GM12892 (cell line): ENCODE measurements at places on chromosomes 4 and X.

DNA sequence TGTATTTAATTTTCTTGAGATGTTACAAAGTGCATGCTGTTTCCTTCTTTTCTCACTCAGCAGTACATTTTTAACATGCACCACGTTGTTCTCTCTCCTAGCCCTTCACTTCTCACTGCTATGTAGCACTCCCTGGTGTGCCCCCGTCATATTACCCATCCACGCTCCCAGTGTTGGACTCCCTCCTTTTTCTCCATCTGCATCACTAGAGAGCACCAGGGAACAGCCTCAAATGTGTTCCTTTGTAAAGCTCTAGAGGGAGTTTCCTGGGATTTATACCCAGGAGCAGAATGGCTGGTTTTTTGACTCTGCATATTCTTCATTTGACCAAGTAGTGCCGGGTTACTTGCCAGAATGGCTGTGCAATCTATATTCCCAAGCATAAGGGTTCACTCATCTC, 240.3 kb upstream of the ANXA3 start:
- DNase-seq, result no peak

GRCh38 chr4:101967697-101968346, 177.3 kb downstream of the BANK1 start:
- no peak for DNase-seq

DNA sequence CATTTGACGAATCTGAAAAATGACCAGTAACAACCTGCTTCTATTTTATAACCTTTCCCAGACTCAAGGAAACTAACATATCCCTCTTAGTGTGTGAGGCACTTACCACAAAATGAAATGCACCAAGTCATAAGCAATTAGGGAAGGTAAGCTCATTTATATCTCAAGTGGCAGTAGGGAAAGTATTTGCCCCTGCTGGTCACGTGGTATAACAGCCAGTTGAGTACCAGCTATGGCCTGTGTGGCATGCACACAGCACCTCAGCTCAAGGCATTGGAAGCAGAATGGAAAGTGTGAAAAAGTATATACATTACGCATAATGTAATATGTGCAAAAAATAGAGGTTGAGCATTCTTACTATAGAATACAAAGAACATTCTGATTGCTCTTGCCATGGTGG, 178.3 kb upstream of the GYPA start:
- DNase-seq, result no peak

GRCh38 chrX:53171356-53171755, 53.7 kb downstream of the KDM5C start:
- DNase-seq, result no peak

DNA sequence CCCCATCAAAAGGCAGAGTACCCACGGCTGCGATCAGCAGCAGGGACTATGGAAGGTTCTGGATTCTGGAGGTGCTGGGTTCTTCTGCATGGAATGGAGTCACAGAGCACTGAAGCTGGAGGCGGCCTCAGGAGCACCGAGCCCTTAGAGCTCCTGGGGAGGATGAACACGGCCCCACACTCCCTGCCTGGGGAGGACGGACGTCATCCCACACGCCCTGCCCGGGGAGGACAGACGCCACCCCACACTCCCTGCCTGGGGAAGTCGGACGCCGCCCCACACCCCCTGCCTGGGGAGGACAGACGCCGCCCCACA, 9.9 kb downstream of the LRPAP1 start:
- no peak for DNase-seq

DNA sequence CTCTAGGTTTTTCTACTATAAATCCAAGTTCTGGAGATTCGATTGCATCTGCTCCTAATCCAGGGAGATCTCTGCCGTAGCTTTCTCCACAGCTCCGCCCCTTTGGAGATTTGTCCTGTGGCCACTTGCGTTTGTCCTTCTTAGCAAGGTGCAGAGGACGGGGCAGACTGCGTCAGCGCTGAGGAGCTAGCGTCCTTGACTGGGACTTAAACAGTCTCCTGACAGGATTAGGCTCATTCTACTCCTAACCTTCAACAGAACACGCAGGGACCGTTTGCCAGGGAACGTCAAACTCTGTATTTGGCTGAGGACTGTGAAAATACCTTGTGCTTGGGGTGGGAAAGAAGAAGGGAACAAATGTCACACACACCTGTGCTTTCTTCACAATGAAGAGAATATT, 38.6 kb downstream of the SORBS2 start:
- DNase-seq, result no peak

GRCh38 chrX:11968991-11969390, 169.3 kb upstream of the FRMPD4 start:
- no peak for DNase-seq

- no peak for DNase-seq
These were observed 72.5 kb downstream of the EVC2 start for GRCh38 chr4:5635826-5636195.

- no peak for DNase-seq
These were observed 11.1 kb upstream of the TMEM156 start for GRCh38 chr4:39043058-39043860.

DNA sequence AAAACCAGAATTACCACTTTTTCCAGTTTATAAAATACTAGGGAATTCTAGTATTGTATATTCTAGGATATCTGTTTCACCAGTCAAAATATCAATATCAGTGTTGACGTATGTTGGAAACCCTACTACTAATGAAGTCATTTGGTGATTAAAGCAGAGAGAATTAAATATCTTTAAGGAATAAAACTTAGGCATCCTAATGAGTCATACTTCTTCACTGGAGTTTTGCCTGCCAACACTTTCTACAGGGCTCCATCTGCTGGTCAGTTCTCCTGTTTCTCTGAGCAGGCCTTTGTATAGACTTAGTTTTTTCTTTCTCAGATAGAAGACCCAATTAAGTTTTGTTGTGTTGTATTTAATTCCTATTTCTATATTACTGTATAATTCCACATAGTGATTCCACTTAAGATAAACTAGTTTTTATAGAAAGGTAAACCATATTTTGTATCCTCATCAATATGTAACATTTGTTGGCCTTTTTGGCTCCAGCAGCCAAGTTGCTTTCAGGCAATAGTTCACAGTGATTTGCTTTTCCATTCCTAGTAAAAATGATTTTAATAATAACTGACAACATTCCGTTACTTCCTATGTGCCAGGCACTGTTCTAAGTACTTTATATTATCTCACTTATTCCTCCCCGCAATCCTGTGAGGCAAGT, 3.5 kb downstream of the AP1AR start:
- no peak for DNase-seq

DNA sequence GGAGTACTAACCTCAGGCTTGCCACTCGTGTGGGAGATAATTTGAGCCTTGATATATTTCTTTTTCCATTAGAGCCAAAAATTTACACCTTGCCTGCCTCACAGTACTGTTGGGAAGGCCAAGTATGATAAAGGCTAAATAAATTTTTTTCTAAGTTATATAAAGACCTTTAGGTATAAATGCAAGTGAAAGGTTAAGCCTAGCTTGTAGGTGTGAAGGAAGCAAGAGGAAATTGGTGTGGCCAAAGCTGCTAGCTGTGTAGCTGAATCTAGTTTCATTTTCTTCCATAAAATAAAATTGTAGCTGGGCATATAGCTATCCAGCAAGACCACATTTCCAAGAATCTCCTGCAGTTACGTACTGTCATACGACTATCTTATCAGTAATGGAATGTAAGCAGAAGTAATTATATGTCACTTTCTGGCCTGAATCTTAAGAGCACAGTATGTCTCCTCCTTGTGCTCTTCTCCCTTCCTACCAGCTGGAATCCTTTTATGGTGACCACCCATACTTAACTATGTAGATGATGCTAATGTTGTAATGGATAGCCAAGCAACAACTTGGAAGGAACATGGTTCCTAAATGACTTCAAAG, 14.3 kb upstream of the GABRE start:
- no peak for DNase-seq

DNA sequence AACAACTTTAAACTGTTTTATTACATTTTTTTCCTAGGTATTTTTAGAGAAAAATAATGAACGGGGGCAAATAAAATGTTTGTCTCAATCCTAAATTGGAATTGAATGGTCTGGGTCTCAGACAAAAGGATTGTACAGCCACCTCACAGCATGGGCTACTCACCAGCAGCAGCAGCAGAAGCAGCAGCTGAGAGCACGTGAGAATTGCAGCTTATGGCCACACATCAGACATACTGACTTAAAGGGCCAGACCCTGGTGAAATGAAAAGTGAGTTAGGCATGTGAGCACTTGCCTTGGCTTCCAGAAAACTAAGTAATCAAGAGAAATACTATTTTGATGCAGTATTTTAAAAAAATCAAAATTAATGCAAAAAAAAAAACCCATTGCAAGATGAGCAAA, 56.6 kb downstream of the AASDH start:
- DNase-seq, result no peak

DNA sequence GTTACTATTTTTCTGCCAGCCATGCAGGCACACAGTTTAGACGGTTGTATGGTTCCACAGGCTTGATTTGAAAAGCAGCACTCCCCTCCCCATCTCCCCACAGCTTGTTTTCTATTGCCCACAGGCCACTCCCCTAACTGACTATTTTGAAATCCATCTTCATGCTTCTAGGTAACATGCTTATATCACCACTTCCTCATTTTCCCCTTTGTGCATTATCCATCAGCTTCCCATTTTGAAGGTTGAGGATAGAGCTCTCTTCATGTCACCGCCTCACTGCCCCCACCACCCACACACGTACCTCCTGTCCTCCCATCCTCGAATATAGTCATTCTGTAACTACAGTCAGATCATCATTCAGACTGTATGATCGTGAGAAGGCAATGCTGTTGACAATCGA, 224.7 kb downstream of the MID1 start:
- DNase-seq, result no peak

GRCh38 chr4:5168891-5169290, 117.6 kb downstream of the STK32B start:
- no peak for DNase-seq

DNA sequence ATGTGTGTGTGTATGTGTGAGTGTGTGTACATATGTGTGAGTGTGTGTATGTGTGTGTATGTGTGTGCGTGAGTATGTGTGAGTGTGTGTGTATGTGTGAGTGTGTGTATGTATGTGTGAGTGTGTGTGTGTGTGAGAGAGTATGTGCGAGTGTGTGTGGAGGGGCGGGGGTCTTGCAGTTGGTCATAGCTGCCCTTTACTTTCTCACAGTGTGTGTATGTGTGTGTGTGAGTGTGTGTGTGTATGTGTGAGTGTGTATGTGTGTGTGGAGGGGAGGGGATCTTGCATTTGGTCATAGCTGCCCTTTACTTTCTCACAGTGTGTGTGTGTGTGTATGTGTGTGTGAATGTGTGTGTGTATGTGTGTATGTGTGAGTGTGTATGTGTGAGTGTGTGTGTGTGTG, 74.8 kb upstream of the ENPP6 start:
- no peak for DNase-seq

GRCh38 chr4:2320152-2320551, 58.2 kb upstream of the MXD4 start:
- DNase-seq, result no peak

DNA sequence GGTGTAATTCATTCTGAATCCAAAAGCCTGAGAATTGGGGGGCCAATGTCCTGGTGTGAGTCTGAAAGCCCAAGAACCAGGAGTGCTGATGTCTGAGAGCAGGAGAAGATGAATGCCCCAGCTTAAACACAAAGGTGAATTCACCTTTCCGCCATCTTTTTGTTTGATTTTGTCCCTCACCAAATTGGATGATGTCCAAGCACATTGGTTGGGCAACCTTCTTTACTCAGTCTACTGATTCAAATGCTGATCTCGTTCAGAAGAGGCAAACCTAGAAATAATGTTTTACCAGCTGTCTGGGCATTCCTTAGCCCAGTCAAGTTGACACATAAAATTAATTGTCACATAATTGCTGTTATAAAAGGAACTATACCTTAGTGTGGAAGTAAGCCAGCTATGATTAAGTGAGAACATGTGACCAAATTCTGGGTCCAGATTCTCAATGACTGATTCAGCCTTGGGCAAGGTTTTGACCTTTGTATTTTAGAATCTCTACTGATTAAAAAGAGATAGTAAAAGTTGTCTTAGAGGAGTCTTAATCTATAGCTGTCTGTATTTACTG, 34.5 kb upstream of the SLC4A4 start:
- no peak for DNase-seq

DNA sequence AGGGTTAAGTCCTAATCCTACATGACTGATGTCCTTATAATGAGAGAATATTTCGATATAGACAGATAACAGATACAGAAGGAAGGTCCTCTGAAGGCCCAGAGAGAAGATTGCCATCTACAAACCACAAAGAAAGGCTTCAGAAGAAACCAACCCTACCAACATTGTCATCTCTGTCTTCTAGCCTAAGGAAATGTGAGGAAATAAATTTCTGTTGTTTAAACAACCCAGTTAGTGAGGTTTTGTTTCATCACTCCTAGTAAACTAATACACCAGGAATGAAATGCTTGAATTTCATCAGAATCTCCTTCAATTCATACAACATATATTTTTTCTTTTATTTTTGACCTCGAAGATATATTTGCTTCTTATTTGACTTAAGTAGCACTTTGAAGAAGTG, 1527.8 kb downstream of the STIM2 start:
- DNase-seq, result no peak

GRCh38 chrX:150200820-150201287, 162.3 kb upstream of the MAMLD1 start:
- peak; percentile 42 for DNase-seq

- no peak for DNase-seq
These were observed 58.9 kb downstream of the CHIC2 start for GRCh38 chr4:54005475-54005874.

DNA sequence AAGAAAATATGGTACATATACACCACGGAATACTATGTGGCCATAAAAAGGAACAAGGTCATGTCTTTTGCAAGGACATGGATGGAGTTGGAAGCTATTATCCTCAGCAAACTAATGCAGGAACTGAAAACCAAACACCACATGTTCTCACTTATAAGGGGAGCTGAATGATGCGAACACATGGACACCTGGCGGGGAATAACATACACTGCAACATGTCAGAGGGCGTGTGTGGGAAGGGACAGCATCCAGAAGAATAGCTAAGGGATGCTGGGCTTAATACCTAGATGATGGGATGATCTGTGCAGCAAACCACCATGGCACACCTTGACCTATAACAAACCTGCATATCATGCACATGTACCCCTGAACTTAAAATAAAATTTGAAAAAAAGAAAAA, 19.5 kb upstream of the CNKSR2 start:
- no peak for DNase-seq

DNA sequence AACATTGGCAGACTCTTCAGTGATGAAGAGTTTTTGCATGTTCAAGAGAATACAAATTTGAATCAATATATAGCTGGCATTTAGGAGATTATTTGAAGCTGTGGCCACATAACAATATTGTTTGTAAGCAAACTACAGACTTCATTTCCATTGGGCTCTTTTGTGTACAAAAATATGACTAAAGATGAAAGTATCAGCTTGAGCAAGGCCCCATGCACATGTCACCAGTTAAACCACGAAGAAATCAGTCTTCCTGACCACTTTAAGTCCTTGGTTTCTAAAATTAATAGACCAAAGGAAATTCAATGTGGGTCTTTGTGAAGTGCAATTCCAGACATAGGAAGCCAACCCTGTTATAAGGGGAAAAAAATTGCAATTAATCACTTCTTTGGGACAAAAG, 1664.6 kb upstream of the ADGRL3 start:
- DNase-seq, result no peak
